ENCODE measurements at places on chromosomes 5 and 9. TPM values are rescaled to one million over a fixed set of nuclear protein-coding genes. Genes with fewer than 3 reads are reported as not detected.
A peak's percentile ranks its signal among the peaks of the same experiment; 100 is the strongest.

The FAM169A gene
- total RNA-seq: 83.1 TPM

The BTNL8 gene
- total RNA-seq: 0.48 TPM

The PKD2L2 gene
- not detected for total RNA-seq

The XRCC4 gene
- total RNA-seq: 7.3 TPM

The RGP1 gene
- 21.8 TPM for total RNA-seq

The FAM81B gene
- total RNA-seq: not detected

The MAP3K1 gene
- total RNA-seq: 11.4 TPM

The PCDHGA10 gene
- 2.2 TPM for total RNA-seq

The GPR21 gene
- 0.58 TPM for total RNA-seq

The TMEM232 gene
- 1.3 TPM for total RNA-seq

The NR5A1 gene
- 0.42 TPM for total RNA-seq

The C6 gene
- total RNA-seq: not detected

The ACOT12 gene
- 0.33 TPM for total RNA-seq

DNA sequence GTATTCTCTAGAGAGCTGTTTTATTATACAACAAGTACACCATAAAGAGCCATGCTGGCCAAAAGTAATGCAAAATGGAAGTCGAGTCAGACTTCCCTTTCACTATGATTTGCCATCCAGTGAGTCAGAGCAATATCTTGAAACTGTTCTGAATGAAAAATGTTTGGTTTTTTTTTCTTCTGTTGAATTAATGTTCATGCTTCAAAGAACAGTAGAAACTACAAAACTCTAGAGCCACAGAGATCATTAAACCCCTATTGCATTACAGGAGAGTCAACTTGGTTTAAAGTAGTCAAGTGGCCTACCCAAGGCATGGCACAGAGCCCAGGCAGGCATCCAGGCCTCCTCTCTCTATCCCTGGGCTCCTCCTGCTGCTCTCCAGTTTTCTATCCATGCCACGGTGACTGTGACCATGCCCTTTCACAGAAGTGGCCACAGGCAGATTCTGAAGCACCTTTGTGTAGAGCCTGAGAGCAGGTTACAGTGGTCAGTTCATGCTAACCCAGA lies 358.9 kb downstream of the DEPDC1B start:
- no peak overlapping the region for H3K4me3 ChIP-seq
- no peak for DNase-seq
- H3K4me1 ChIP-seq: no peaks in the 10 kb centered on the region
- no peaks in the 10 kb centered on the region for H3K36me3 ChIP-seq
- H3K27ac ChIP-seq: no peak overlapping the region
- H3K27me3 ChIP-seq: no peaks in the 10 kb centered on the region

- no peaks in the 10 kb centered on the region for H3K4me1 ChIP-seq
- H3K27ac ChIP-seq: no peak overlapping the region
- H3K4me3 ChIP-seq: no peak overlapping the region
- H3K36me3 ChIP-seq: no peaks in the 10 kb centered on the region
Observed at GRCh38 chr9:2132484-2133082, 117.4 kb downstream of the SMARCA2 start.

DNA sequence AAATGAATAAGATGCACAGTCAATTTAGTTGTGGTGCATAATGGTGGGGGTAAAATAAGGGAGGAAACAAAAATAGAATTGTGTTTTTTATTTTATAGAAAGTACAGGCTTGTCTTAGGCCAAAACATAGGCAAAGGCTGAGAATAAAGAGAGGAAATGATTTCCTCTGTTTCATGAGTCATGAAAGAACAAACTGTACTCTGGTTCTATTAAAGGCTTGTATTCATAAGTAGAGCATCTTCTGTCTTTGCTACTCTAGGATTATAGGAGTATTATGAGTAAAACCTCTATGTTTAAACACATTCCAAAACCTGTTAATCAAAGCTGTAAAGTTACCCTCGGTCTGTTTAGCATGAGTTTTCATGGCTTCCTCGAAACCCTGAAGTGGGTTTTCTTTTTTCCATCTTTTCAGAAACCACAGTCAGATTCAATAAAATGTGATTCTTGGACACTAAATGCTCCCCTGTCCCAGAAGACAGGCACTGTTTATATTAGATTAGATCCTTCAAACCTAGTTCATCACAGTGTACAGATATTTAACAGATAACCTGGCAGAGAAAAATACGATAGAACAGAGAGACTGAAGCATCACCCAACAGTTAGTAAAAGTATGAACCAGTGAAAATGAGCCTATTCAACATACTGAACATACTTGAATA lies 473.9 kb upstream of the CYLC2 start:
- H3K27me3 ChIP-seq: no peaks in the 10 kb centered on the region
- H3K4me1 ChIP-seq: no peaks in the 10 kb centered on the region
- H3K4me3 ChIP-seq: no peak overlapping the region

DNA sequence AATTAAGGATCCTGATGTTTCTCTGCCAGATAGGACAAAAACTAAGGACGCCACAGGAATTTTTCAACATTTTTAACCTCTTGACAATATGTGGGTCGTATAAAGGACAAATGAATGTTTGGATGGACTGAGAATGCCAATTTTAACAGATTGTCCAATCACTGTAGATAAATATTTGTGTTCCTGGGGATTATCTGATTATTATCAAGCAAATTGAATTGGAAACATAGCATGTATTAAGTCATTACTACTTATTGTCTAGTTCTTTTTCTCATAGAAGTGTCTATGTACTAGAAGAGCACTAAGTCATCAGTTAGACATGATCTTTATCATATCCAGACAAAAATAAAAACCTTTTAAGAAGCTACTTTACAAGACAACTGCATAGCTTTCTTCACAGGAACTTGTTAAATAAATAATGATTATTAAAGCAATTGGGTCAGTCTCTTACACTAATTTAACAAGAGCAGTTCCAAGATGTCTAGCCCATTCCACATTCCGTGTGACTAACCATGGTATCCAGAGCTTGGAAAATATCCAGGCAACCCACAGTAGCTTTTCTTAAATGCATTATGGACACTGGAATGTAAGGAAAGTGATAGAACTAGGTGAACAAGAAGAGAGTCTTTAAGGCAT lies 127.5 kb upstream of the CDKN2B start:
- no peaks in the 10 kb centered on the region for H3K27me3 ChIP-seq
- no peaks in the 10 kb centered on the region for H3K36me3 ChIP-seq
- no peak overlapping the region for H3K27ac ChIP-seq

DNA sequence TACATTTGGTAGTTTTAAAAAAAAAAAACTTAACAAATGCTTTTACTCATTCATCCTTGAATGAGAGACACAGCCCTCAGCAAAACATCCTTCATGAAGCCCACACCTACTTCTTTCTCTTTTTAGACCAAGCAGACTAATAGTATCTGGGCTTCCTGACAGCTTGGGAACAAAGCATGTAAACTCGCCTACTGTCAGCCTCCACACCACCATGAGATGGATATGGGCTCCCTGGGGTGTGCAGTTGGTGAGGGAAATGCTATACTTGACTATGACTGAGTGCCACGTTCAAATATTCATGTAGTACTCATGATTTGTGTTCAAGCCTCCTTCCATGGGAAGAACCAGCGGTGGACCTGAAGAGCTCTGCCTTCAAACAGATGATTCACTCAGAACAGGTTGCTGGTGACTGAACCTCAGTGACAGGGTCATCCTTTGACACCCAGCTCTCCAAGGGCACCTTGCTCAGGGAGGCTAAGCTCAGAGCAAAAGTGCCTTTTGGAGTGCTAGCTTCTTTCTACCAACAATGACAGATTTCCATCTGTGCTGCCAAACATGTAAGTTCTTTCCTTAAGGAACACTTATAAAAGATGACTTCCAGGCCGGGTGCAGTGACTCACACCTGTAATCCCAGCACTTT lies 36.8 kb downstream of the SLC22A5 start:
- no peaks in the 10 kb centered on the region for H3K36me3 ChIP-seq
- H3K4me1 ChIP-seq: no peaks in the 10 kb centered on the region
- no peaks in the 10 kb centered on the region for H3K27me3 ChIP-seq
- DNase-seq: no peak
- H3K4me3 ChIP-seq: no peak overlapping the region

- H3K4me3 ChIP-seq: no peak overlapping the region
- H3K4me1 ChIP-seq: no peaks in the 10 kb centered on the region
- H3K27ac ChIP-seq: no peak overlapping the region
- no peak for DNase-seq
- H3K36me3 ChIP-seq: no peaks in the 10 kb centered on the region
- no peaks in the 10 kb centered on the region for H3K27me3 ChIP-seq
Observed at GRCh38 chr9:85108229-85108628, 438.7 kb downstream of the NTRK2 start.

DNA sequence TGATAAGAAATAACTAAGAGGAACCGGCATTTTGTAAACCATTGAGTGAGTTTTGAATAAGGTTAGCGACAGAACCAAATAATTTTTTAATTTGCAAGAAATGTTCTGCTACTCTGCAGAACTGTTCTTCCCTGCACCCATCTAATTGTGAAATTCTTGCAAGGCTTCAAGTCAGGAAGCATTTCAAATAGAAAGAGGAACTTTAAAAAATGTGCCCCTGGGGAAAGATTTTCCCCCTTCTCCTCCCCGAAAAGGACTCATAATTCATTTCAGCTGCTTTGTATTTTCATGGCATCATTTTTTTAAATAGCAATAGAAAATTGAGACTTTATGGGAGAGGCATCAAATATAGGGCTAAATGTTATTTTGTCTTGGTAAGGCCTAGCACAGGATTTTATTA lies 180.9 kb upstream of the ANKRD55 start:
- H3K36me3 ChIP-seq: no peaks in the 10 kb centered on the region
- H3K27ac ChIP-seq: no peak overlapping the region
- no peaks in the 10 kb centered on the region for H3K27me3 ChIP-seq
- H3K4me3 ChIP-seq: no peak overlapping the region
- H3K4me1 ChIP-seq: no peaks in the 10 kb centered on the region
- no peak for DNase-seq

- no peak within 1 kb of the TSS for H3K27ac ChIP-seq
- H3K4me3 ChIP-seq: peak within 1 kb of the TSS; percentile 44
- H3K4me1 ChIP-seq: peaks cover 18% of the 10 kb centered on the region
- DNase-seq: peak; percentile 17
- H3K27me3 ChIP-seq: no peaks in the 10 kb centered on the region
Observed at GRCh38 chr5:119355685-119356611, at the start of gene TNFAIP8. Gene TNFAIP8, plus strand, starts transcription at chr5:119356019. Its CDS starts 72 bp downstream, at chr5:119356091.

- peaks cover 6% of the 10 kb centered on the region for H3K4me1 ChIP-seq
- no peak for DNase-seq
- no peaks in the 10 kb centered on the region for H3K27me3 ChIP-seq
- H3K27ac ChIP-seq: no peak overlapping the region
- no peak overlapping the region for H3K4me3 ChIP-seq
Observed at GRCh38 chr5:171849585-171850323, 64.1 kb downstream of the SMIM23 start.

DNA sequence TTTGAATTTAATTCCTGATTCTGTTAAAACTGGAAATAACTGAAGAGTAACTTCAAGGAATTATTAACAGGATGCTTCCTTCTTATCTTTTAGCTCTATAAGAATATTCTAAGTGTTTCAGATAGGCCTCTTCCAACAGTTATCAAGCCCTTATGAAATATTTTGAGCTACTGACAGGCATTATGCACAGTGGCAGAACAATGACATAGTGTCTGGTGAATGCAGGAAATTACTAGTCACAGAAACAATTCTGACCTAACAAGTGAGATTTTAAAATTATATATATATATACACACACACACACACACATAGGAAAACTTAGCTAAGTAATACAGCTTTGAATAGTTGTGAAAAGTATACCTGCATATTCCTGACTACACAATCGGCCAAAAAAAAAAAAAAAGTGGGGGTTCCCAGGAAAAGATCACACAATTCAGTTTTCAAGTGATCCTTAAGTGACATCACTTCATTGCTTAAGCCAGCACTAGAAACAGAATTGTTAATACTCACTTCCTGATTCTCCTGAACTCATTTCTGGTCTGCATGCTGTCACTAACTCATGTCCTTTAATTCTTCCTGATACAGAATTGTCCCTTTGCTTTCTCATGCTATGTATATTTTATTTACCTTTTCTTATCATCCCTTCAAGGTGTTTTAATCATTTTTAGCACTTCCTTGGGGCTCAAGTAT lies 77.3 kb downstream of the SLC25A46 start:
- H3K36me3 ChIP-seq: no peaks in the 10 kb centered on the region
- DNase-seq: no peak
- no peak overlapping the region for H3K4me3 ChIP-seq
- H3K27ac ChIP-seq: no peak overlapping the region
- no peaks in the 10 kb centered on the region for H3K27me3 ChIP-seq
- no peaks in the 10 kb centered on the region for H3K4me1 ChIP-seq

DNA sequence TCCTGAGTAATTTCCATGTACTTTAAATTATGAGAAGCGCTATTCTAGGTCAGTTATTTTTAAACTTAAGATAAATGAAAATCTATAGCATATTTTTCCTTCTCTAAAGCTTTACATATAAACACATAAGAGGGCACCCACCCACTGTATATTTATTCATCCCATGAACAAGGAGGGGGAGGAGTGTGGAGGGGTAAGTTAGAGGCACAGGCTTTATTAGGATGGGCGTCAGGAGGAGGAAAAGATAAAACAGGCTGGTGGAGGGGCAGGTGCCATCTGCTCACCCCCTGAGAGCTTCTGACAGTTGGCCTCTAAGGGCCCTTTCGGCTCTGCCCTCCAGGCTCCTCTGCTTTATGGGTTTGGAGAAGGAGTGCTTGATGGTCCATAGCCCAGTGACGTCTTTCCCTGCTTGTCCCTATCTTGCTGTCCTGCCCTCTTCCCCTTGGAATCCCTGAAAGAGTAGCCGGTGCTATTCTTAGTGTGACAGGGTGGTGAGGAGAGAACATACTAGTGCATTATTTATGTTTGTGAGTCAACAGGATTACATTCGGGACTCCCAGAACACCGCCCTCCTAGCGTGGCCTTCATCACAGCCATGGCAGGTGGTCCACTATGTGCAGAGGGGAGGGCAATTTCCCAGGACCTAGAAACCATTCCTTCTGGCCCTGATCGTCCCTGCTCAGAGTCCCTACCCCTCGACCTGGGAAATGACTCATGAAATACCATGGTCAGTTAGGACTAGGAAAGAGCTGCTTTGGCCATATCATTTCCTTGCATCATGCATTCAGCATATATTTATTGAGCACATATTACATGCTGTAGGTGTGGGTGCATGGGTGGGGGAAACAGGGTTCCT lies 7.9 kb upstream of the SYNPO start:
- DNase-seq: no peak
- no peaks in the 10 kb centered on the region for H3K27me3 ChIP-seq
- no peak overlapping the region for H3K27ac ChIP-seq

GRCh38 chr9:78605041-78606000 lies 308.4 kb downstream of the PSAT1 start:
- no peaks in the 10 kb centered on the region for H3K36me3 ChIP-seq
- no peak overlapping the region for H3K27ac ChIP-seq
- peaks cover 9% of the 10 kb centered on the region for H3K4me1 ChIP-seq
- DNase-seq: no peak

GRCh38 chr9:68627594-68627993 lies 77.4 kb upstream of the PIP5K1B start:
- no peaks in the 10 kb centered on the region for H3K4me1 ChIP-seq
- no peaks in the 10 kb centered on the region for H3K36me3 ChIP-seq
- no peaks in the 10 kb centered on the region for H3K27me3 ChIP-seq
- no peak for DNase-seq

- no peak overlapping the region for H3K4me3 ChIP-seq
- H3K4me1 ChIP-seq: no peaks in the 10 kb centered on the region
- no peaks in the 10 kb centered on the region for H3K27me3 ChIP-seq
Observed at GRCh38 chr5:79346420-79346824, 110.5 kb downstream of the JMY start.
